SIG-M5 (cell line): ENCODE measurements at places on chromosomes 3 and 15.

DNA sequence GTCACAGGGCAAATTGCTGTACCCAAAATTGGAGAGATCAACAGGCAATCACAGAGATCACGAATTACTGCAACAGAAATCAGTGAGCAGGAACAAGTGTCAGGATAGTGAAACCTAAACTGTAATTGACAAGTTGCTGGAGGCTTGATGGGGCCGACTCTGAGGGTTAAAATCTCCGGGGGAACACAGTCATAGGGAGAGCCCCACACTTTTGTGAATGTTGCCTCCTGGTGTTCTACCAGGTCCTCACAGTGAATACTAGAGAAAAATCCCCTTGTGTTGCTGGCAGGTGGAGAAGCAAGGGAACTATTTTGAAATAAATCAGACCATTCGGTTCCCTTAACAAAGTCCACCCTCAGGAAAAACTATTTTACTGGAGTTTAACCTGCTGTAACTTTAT lies 697.5 kb upstream of the CBLB start:
- DNase-seq, result no peak

- DNase-seq, result no peak
These were observed 208.5 kb upstream of the LINGO1 start for GRCh38 chr15:77840991-77841775.

GRCh38 chr3:14261229-14261628 lies 82.6 kb downstream of the LSM3 start:
- DNase-seq, result no peak

GRCh38 chr15:57133127-57133968 lies 214.9 kb downstream of the TCF12 start:
- no peak for DNase-seq

DNA sequence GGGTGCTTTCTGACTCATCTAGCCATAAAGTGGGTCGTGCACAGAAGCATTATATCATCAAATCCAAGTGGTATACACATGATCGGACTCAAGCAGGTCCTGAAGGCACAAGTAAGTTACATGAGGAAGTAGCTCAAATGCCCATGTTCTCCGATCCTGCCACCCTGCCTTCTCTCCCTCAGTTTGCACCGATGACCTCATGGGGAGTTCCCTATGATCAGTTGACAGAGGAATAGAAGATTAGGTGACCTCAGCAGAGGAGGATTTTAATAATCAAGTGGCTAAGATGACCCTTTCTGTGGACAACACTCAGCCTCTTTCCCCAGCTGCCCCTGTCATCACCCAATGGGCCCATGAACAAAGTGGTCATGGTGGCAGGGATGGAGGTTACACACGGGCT lies 149.5 kb downstream of the TBC1D5 start:
- no peak for DNase-seq

- DNase-seq, result no peak
These were observed 95.2 kb upstream of the UBE2E1 start for GRCh38 chr3:23710555-23710954.

DNA sequence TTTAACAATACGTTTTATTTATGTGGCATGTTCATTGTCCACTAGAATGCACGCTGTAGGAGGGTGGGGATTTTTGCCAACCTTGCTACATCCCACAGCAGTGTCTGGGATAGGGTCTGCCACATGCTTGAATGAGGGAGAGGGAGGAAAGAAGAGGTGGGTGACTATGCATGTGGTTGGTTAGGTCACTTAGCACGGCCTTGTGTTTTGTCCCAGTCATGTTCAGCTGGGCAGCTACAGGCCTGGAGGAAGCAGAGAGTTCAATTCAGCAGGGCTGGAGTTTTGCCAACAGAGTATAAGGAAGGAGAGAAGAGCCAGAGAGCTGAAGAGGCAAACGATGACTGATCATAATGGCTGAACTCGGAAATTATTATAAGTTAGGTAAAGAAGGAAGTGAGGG lies 268.4 kb upstream of the NSMCE3 start:
- no peak for DNase-seq

- no peak for DNase-seq
These were observed 3.9 kb downstream of the SCN5A start for GRCh38 chr3:38645601-38646000.

DNA sequence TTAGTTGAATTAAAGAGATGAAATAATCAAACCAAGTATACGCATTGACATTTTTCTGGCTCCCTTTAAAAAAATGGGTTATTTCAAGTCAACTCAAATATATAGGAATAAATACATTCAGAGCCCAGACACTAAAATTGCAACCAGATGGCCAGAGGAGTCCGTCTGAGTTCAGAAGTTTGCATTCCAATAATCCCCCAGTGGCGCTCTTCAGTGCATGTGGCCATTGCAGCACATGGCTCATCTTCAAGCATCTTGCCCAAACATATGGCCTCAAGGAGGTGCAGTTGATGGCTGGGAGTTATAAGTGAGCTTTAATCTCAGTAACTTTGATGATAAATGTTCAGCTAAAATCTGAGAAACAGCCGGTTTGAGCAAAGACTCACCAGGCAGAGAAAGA lies 295.8 kb upstream of the LRRN1 start:
- no peak for DNase-seq

GRCh38 chr3:87033205-87033604 lies 42.3 kb upstream of the VGLL3 start:
- DNase-seq, result no peak

- no peak for DNase-seq
These were observed 72.6 kb upstream of the MFGE8 start for GRCh38 chr15:88985547-88986393.
